ENCODE measurements at places on chromosomes 6 and 20.

- no peak for DNase-seq
Observed at GRCh38 chr6:133958791-133959190, 5.8 kb downstream of the TBPL1 start.

DNA sequence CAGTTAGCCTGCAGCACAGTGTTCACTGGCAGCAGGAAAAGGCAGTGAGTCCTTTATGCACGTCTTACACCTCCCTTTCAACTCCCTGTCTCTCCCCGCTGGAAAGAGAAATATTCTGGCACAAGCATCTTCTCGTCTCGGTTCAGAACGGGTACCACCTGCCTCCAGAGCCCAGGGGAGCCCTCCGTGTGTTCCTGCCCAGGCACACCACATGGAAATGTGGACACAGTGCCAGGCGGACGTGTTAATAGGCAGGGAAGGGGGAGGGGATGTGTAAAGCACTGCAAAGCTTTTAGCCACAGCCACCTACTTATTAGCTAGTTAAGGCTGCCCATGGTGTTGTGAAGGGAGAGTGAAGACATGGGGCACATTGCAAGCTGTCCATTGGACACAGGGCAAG lies 219.7 kb downstream of the FARS2 start:
- no peak for DNase-seq

GRCh38 chr6:168322966-168323365 lies 3.4 kb upstream of the DACT2 start:
- DNase-seq, result no peak

DNA sequence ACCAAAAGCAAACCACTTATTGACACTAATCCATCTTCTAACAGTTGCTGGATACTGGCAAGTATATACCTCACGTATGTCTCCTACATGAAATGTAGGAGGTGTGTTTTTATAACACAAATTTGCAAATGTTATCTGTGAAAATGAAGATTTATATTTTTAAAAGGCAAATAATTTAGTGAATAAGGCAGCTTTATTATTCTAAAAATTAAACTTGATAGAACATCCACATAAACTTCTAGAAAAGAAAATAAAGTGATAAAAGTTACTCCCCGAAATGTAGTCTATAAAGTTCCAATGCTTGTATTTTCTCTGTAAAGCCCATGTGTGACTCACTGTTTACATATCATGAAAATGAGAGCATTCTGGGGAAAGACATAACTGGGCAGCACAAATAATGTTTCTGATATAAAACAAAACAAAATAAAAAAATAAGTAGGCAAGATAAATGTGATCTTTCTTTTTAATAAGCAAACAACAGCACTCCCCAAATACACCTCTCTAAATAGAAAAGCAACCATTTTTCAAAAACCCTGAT lies 84.4 kb downstream of the MAP7 start:
- DNase-seq, result no peak

- no peak for DNase-seq
Observed at GRCh38 chr6:39233333-39233732, 4.1 kb upstream of the KCNK5 start.

GRCh38 chr6:159510141-159510540 lies 182.9 kb downstream of the SOD2 start:
- no peak for DNase-seq

All from stimulated activated CD4-positive, alpha-beta T cell treated with anti-CD3 and anti-CD28 coated beads, Interleukin-12 subunit alpha, Interleukin-12 subunit beta, amount 100 ng/mL, for 24 hours (primary cell).